ENCODE measurements at places on chromosomes 6 and 20.

GRCh38 chr6:15997586-15998388 lies 131.1 kb upstream of the MYLIP start:
- no peak for DNase-seq

GRCh38 chr6:116287689-116288282 lies 8.1 kb upstream of the TSPYL1 start:
- no peak for DNase-seq

- DNase-seq, result no peak
Observed at GRCh38 chr6:46500382-46500781, 9.1 kb upstream of the RCAN2 start.

GRCh38 chr6:22350109-22350508 lies 53.3 kb upstream of the PRL start:
- no peak for DNase-seq

DNA sequence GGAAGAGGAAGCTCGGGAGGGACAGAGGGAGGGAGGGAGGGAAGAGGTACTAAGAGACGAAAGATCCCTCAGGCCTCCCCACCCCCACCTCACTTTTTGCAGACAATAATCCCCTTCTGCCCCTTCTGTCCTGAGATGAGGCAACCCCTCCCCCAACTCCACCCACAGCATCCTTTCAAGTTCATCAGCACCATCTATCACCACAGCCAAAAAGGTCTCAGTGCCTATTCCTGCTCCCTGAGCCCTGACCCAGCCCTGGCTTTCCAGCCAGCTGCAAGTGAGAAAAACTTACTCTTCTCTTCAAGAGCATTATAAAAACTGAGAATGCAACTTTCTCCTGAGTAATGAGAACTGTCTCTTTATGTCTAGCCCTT lies 133.2 kb upstream of the LRFN2 start:
- DNase-seq, result no peak

- DNase-seq, result no peak
Observed at GRCh38 chr20:2900845-2901592, 27.7 kb downstream of the PTPRA start.

DNA sequence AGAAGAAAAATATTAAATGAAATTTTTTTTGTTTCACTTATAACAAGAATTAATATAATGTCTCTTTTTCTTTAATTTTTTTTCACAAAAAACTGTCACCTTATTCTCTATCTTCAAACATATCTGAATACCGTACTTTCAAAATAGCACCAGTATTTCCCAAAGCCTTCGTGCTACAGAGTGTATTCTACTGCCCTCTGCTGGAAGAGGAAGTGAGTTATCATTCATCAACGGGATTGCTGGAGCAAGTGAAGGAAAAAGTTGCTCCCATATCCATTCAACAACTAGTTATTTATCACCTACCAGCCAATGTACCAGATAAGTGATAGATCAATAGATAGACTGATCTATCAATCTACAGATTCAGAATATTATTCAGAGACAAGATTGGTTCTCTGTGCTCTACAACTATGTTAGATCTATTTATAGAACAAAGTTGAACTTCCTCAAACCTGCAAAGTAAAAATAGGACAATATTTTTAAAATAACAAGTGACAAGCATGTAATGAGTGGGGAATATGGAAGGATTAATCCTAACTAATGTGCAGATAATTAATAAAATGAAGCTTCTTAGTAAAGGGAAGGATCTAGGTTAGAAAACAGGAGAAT lies 26.7 kb upstream of the TFAP2B start:
- no peak for DNase-seq

GRCh38 chr20:37360391-37361115 lies 14.6 kb downstream of the SRC start:
- DNase-seq, result no peak

GRCh38 chr6:20448828-20449227 lies 47.1 kb downstream of the E2F3 start:
- no peak for DNase-seq

All from left renal pelvis (tissue), 4 donors.